ENCODE measurements at places on chromosomes 2 and 18.

- no peak for DNase-seq
These were observed 101.6 kb upstream of the FAM136A start for GRCh38 chr2:70403267-70404053.

GRCh38 chr2:12417786-12418185 is 298.9 kb upstream of the TRIB2 start:
- DNase-seq: no peak

- no peak for DNase-seq
These were observed 38.5 kb downstream of the HPCAL1 start for GRCh38 chr2:10341193-10341592.

- no peak for DNase-seq
These were observed 14.9 kb upstream of the ITM2C start for GRCh38 chr2:230849633-230850357.

GRCh38 chr2:165305391-165306096 is 66.3 kb downstream of the SCN2A start:
- DNase-seq: peak; percentile 2

DNA sequence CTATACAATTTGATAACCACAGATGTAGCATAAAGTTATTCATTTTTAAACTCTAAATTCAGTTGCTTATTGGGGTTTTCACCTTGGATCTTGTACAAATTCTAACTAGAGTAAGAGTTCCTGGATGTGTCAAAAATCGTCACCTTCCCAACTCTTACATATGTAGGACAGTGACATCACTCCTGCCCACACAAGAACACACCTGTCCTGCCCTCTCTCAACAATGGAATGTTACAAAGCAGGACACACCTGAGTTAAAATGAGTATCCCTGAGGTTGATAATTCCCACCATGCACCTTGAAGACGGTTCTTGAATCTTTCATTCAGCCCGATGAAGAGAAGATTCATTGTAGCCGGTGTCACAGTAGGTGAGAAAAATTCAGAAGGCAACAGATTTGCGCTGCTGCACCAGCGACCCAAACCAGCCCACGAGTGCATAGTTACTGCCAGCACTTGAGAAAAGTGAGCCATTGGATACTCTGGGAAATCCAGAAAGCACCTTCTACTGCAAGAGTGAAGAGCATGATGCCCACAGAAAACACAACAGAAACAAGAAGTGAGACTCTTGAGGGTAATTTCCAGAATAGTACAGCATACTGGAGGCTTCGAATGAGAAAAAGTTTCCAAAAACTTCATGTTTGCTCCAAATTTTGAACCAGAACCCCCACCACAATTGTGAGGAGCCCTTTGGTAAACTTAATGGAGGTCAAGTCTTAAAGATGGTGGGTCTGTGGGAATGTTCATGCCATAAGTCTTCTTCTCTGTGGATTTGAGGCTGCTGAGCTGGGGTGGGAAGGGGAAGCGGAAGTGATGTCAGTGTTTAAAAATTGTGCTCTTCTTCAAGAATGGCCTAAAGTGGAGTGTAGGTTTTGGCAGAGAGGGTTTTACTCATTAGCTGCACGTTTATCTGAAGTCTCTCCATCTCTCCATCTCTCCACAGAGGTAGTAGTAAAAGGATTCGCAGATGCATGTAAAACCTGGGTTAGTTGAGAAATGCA is 34.7 kb upstream of the ADAM23 start:
- DNase-seq: no peak

DNA sequence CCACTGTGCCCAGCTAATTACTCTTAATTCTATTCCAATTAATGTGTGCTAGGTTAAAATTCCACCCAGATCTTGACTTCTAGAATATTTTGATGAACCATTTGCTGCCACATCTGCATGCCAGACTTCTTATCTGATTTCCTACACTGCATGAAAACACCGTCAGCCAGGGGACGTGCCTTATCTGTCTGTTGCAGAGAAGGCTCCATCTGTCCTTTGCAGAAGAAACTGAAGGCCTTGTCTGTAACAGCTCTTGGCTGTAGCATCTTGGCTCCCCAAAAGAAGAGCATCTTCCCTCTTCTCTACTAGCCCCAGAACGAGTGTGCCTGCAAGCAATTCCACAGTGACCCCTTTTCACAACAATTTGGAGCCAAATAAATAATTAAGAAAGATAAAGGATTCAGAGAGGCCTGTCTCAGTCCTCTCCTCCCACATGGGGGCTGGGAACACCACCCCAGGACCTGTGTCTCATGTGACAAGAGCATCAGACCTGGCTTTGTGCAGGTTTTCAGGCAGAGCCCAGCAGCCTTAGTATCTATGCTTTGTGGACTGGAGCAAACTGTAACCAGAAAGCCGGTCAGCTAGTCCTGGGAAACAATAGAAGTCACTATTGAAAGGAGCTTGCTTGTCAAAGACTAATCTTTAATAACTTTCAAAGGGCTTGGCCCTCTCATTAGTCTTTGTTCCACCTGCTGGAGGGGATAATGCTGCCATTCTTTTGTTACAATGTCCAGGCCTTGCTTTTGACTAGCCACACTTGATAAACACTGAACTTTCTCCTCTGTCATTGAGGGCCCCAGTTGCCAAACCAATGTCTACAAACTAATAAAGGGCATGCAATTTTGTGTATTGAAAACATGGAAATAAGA is 84.0 kb upstream of the NEUROD1 start:
- no peak for DNase-seq

- no peak for DNase-seq
These were observed 7.8 kb downstream of the ACMSD start for GRCh38 chr2:134846213-134846612.

GRCh38 chr2:60424233-60424632 is 129.2 kb downstream of the BCL11A start:
- no peak for DNase-seq

- DNase-seq: no peak
These were observed 377.4 kb upstream of the CRIM1 start for GRCh38 chr2:35978218-35978617.

DNA sequence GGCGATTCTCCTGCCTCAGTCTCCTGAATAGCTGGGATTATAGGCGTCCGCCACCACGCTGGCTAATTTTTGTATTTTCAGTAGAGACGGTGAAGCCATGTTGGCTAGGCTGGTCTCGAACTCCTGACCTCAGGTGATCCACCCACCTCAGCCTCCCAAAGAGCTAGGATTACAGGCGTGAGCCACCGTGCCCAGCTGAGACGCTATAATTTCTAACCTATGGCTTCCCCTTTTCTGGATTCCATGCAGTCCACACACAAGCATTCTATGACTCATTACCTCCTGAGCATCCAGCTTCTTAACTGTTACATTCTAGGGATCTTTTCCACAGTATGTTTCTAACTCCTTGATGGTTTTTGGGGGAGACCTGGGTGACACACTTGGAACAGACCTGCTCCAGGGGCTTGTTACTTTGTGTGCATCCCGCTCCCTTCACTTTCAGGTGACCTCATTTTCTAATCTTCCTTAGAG is 11.8 kb upstream of the KCMF1 start:
- peak; percentile 89 for DNase-seq

GRCh38 chr2:104856973-104857261 is 3.0 kb downstream of the POU3F3 start:
- no peak for DNase-seq

GRCh38 chr2:105179469-105180372 is 61.8 kb upstream of the GPR45 start:
- DNase-seq: peak; percentile 47

- no peak for DNase-seq
These were observed 543.4 kb downstream of the IRS1 start for GRCh38 chr2:226256237-226256636.

DNA sequence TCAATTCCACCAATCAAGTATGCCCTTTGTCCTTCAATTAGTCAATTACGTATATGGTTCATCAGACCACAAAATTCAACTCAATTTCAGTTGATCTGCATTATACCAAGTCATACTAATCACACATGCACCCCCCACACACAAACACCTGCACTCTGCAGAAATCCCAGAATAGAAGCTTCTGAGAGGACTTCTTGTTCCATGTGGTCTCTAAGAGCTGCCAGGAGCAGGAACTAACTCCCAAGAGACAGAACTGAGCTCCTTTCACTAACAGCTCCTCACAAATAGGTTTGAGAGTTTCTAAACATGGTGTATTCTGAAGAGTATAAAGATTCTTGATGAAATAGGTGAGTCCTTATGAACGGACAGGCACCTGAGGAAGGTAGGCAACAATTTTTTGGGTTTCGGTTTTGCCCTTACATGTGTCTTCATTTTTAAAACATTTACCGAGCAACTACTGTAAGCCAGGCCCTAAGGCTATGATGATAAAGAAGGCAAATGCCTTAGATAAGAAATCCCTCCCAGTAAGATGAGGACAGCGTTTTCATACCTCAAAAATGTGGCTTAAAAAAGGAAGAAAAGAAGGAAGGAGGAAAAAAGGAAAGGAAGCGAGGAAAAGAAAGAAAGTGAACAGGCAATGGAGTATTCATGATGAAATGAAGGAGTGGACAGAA is 183.1 kb downstream of the PID1 start:
- DNase-seq: no peak

DNA sequence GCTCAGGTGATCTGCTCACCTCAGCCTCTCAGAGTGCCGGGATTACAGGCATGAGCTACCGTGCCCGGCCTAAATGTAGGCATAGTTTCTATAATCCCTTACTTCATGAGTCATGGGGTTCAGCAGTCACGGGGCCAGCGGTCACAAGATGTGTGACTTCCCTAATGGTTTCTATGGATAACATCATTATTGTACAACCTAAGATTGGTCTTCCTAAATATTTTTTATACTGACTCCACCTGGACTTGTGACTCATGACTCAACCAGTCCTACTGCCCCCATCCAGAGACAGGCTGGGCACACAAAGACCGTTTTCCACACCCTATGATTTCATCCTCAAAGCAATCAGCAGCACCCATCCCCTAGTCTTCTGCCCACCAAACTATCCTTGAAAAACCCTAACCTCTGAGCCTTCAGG is 15.9 kb downstream of the FAM210A start:
- DNase-seq: peak; percentile 62

- no peak for DNase-seq
These were observed 171.9 kb downstream of the FMNL2 start for GRCh38 chr2:152506843-152507242.

DNA sequence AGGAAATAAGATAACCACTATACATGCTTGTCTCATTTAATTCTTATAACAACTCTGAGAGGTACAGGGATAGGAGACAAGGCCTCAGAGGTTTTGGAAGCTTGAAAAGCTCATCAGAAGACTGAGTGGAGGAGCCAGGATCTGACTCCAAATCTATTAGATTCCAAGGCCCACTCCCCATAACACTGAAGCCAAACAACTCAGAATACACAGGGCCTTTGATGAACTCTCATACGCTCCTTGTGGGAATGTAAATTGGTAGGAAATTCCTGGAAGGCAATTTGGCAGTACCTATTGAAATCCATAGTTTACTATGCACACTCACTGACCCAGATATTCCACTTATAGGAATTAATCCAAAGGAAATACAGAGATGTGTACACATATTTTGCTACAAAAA is 27.9 kb downstream of the WIPF1 start:
- no peak for DNase-seq

- DNase-seq: no peak
These were observed 613.4 kb downstream of the PLCL1 start for GRCh38 chr2:198417836-198418235.

DNA sequence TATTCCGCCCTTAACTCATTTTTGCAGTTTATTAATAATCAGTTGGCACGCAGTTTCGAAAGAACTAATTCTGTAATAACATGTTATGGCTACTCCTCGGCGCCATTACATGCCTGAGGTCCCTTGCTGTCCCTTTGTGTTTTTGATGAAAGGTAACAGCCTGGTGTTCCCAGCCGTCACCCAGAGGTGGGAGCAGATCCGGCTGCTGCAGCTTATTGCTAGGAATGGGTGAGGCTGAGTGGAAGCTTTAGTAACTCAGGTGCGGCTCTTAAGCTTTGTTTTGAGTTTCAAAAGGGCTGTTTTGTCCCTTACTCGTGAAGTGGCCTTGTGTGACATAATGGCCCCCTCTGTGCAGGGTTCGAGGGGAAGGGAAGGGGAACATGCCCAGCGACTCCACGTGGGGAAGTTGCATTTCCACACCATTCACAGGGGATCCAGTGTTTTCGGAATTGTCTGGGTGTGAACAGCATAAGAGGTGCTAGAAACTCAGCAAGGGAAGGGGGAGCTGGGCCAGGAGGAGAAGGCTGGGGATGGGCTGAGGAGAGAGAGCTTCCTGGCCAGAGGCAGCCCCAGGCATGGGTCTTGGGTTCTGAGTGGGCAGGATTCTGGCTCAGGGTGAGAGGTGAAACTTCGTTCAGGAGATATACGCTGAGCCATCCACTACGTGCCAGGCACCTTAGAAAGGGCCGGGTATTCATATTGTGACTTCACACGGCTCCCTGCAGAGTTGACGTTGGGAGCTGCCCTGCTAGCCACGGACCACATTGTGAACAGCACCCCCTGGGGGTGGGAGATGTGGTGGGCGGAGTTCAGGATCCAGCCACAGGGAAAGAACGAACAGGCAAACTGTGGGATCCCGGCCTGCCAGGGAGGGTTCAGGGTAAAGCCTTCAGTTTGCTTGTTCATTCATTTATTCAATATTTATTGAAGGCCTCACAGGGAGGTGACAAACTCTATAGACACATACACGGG is 84.4 kb downstream of the TGOLN2 start:
- no peak for DNase-seq

DNA sequence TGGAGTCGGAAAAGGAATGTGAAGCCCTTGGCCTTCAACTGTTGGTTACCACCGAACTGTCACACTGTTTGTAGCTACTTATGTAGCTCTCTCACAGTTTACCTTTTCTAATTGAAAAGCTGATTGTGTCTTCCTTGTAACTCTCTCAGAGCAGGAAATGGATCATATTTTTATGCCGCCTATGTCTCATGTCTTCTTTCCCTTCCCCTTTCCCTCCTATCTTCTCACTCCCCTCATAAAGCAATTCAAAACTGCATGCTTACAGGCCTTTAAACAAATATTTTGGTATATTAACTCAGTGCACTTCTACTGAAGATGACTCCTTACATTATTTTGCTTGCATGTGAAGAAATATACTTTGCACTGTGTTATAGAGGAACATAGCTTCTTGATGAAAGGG is 6.0 kb downstream of the SLC39A10 start:
- DNase-seq: no peak

- DNase-seq: no peak
These were observed 33.6 kb upstream of the MGAT4A start for GRCh38 chr2:98764499-98764898.

GRCh38 chr2:953975-954686 is 3.5 kb downstream of the SNTG2 start:
- no peak for DNase-seq

GRCh38 chr2:46416739-46417403 is 62.5 kb upstream of the TMEM247 start:
- DNase-seq: no peak

GRCh38 chr2:25632396-25632795 is 41.0 kb downstream of the DTNB start:
- DNase-seq: peak; percentile 34

DNA sequence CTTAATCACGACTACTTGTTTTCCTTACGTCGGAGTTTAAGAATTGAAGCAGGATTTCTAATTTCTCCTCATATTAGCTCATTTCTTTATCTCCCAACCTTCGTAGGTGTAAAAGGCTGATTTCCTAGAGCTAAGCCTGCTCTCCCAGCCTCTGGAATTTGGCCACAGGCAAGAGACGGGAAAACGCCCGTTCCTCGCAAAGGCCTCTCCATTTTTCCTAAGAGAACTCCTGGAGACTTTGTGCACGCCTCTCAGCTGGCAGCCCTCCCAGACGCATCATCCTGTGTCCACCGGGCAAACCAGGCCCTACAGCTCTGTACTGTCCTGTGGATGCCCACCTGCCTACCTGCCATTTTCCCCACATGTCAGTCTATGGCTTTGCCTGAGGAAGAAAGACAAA is 106.3 kb downstream of the FTCDNL1 start:
- DNase-seq: no peak

All from retinal pigment epithelial cell (primary cell).